ENCODE measurements at places on chromosomes 5 and 9.

DNA sequence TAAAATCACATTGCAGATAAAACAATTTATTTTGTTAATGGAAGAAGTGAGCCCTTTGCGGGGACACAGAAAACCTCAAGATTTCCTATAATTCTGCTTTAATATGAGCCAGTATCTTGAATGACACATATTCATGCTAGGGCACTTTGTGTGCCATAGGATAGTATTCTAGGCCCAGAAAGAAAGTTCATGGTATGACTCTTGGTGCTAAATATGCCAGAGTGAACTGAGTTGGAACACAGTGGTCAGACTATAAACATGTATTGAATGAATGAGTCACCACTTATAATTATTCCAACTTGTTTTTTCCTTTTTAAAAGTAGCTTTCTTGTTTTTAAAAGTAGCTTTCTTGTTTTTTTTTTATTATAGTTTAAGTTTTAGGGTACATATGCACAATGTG lies 46.0 kb downstream of the ADAMTS19 start:
- DNase-seq: no peak

DNA sequence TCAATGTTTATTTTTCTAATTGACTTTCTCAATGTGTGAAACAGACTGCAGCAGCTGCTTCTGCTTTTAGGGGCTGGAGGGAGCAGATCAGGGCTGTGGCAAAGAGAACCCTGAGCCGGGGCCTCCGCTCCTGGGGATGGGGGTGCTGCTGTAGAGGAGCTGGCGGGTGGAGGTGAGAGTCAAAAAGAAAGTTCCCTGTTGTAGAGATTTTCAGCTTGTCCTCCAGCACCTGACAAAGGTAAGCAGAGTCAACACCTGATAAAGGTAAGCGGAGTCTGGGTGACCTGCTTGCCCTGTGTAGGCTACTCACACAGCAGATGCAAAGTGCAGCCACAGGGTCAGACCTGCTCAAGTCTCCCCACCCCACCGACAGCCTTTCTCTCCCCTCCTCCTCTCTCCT lies 252.4 kb upstream of the IRX1 start:
- no peak for DNase-seq

DNA sequence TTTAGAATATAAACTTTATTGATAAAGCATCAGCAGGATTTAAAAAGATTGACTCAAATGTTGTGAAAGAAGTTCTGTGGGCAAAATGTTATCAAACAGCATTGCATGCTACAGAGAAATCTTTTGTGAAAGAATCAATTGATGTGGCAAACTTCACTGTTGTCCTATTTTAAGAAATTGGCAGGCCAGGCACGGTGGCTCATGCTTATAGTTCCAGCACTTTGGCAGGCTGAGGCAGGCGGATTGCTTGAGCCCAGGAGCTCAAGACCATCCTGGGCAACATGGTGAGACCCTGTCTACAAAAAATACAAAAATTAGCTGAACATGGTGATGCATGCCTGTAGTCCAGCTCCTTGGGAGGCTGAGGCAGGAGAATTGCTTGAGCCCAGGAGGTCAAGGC lies 17.4 kb downstream of the ZBTB43 start:
- no peak for DNase-seq

- DNase-seq: no peak
These were observed 41.9 kb upstream of the SPATA31C2 start for GRCh38 chr9:88180081-88180765.

DNA sequence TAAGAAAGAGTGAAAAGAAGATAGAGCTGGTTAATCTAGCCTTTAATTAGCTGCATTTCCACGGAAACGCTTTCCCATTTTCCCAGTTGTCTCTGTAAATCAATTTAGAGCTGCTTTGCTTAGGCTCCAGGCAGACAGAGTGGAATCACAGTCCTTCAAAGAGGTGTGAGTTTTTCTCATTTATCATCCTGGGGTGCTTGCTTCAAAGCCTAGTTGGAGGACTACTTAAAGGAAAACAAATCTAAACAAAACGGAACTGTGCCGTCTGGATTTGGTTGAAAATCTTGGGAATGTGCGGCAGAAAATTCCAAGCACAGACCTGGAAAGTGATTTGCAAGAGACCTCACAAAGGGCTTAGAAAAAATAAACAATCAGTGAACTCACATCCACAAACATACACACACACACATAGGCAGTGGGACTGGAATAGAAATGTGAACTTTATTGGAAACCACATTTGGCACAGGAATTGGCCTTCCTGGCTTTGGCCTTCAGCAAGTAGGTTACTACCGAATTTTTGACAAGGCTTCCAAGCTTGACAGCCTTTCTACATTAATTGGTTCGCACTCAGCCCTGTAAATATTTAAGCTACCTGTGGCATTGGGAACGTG lies 235.2 kb upstream of the SLC24A2 start:
- DNase-seq: no peak

Measured in activated CD8-positive, alpha-beta memory T cell treated with anti-CD3 and anti-CD28 coated beads for 1 hour (primary cell).